Mucosa of descending colon (tissue), 3 donors: ENCODE measurements at places on chromosomes 6 and 20.

GRCh38 chr6:121959501-121959900 lies 440.0 kb upstream of the HSF2 start:
- no peak for DNase-seq

GRCh38 chr6:41098366-41098765 lies 25.6 kb downstream of the NFYA start:
- no peak for DNase-seq

GRCh38 chr6:98583506-98583905 lies 250.9 kb upstream of the POU3F2 start:
- no peak for DNase-seq

- no peak for DNase-seq
These were observed 468 bp upstream of the CMTR1 start for GRCh38 chr6:37432590-37432915.

GRCh38 chr6:167046861-167047495 lies 47.8 kb downstream of the CEP43 start:
- no peak for DNase-seq

- DNase-seq: no peak
These were observed 49.3 kb upstream of the AHI1 start for GRCh38 chr6:135546680-135547418.

- no peak for DNase-seq
These were observed 70.9 kb downstream of the UST start for GRCh38 chr6:148817689-148818088.

GRCh38 chr6:23875006-23875405 lies 251.0 kb upstream of the NRSN1 start:
- DNase-seq: no peak

- DNase-seq: no peak
These were observed 20.2 kb downstream of the MAP3K4 start for GRCh38 chr6:161011492-161012480.

DNA sequence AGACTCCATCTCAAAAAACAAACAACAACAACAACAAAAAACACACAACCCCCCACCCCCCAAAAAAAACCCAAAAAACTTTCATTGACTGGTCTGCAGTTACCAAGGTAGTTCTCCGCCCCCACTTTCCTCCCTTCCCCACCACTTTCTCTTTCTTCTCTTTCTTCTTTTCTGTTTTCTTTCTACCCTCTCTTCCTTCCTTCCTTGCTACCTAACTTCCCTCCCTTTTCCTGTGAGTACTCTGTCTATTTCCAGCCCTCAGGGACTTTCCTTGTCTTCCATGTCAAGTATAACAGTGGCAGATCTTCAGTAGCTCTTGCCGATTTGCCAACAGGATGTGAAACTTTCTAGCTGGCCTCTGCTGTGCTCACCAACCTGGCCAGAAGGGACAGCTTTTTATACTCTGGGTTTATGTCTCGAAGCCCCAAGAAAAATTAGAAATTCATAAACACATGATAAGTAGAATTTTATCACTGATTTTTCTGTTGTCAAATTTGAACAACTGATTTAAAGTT lies 399.5 kb downstream of the QKI start:
- no peak for DNase-seq

DNA sequence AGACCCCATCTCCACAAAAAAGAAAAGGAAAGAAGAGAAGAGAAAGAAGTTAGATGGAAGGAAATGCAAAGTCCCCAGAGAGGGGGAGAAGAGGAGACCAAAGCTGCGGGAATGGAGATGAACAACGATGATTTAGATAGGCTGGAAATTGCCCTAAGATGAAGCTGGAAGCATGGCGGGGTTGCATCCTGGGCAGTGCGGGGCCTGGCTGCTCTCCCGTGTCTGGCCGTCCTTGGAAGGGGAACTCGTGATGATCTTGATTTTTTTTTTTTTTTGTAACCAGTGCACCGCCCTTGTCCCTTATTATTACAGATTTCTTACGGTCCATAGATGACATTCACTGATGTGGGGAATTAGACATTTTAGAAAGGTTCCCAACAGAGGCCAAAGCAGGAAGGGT lies 276.5 kb downstream of the CDH4 start:
- no peak for DNase-seq

DNA sequence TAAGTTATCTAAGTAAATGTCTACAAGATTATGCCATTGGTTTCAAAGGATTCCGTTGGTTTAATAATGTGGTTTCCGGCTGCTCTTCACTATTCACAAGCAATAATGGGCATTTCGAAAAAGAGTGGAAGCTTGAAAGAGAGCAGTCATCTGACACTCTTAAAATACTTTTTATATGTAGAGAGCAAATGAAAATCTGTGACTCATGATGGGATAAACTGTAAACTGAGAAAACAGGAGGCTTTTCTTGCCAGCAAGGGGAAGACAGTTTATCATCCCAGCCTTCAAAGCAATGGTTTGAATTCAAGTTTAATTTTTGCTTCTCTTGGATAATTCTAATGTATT lies 145.7 kb downstream of the KHDC1L start:
- DNase-seq: no peak

DNA sequence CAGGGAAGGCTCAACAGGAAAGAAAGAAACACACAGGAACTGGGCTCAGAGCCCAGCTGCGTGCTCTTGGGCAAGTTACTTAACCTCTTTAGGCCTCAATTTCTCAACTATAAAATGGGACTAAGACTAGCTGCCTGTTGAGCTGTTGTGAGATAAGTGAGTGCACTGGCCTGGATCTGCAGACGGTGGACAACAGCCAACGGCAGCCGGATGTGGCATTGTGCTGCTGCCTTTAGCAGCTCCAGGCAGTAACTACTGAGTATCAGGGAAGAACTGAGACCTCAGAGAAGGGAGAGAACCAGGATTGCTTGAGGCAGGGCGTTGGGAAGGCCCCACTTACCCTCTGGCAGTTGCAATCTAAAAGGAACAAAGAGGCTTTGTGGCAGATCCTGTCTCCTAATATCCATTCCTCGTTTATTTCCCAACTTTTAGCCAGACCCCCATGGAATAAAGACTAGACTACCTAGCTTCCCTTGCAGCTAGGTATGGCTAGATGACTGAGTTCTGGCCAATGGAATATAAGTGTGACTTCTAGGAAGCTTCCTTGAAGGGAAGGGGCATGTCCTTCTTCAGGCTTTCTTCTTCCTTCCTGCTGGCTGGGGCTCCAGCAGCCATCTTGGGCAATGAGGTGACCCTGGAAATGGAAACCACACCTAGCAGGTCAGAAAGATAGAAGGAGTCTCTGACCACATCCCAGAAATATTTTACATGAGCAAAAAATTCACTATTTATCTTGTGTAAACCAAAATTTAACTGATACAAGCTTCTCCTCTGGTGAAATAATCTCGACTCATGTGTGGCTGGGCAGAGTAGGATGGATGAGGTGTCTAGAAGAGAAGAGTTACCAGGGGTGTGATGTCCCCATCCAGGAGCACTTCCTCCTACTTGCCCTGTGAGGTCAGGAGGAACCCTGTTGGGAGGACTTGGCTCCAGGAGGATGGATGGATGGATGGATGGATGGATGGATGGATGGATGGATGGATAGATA lies 67.6 kb downstream of the MRPL14 start:
- DNase-seq: no peak

- peak; percentile 59 for DNase-seq
These were observed 11.0 kb downstream of the POU3F2 start for GRCh38 chr6:98845211-98846020.

DNA sequence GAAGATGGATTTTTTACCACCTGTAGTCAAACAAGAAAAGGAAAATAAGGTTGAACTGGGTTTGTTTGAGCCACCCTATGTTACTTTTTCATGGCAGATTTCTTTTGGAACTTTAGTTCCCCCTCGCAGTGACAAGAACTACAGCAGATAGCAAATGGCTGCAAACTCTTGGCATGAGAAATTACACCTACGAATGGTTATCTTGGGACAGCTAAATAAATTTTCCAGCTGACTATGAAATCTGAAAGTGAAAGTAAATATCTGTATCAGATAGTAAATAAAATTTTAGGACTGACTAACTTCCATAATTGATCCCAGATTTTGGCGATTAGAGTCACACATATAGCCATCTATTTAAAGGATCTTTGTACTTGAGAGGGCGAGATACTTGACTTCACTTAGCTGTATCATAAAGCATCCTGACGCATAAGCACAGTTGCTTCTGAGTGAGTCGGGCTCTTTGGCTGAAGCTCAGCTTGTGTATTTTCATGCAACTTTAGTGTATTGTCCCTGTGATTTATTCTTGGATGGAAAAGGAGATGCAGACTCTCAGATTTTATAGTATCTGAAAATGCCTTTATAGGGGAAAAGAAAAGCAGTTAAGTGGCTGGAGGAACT lies 125.3 kb upstream of the B3GAT2 start:
- DNase-seq: no peak

- peak; percentile 4 for DNase-seq
These were observed 151.3 kb downstream of the DTNBP1 start for GRCh38 chr6:15511248-15512125.

- DNase-seq: no peak
These were observed 25.1 kb downstream of the FKBP5 start for GRCh38 chr6:35663447-35664235.

DNA sequence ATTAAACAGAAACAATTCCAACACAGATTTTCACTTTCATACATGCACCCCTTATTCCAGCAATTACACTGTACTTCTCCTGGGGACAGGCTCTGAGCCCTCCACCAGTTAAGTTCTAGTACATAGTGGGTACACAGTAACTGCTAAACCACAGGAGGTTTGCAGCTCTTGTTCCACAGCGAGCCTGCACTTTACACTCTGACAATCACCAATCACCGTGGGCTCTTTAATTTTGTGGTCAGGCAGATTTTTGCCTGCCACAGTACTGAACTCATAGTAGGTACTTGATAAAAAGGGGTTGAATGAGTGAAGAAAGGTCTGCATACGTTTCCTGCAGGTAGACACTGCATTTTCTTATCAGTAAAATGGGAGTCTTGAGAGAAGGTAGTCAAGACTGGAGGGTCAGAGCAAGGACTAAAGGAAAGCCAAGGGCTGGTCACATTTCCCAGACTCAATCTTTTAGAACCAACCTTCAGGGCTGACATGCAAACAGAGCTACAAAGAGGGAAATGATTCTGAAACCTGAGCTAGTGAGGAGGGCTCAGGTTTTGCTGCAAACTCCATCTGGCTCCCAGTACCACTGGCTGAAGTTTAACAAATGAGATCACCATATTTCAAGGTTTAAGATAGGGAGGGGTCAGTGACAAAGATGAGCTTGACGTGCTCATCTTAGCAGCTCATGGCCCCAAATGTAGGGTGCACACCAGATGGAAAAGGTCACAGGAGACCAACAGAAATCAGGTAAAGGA lies 404.6 kb downstream of the BTBD9 start:
- no peak for DNase-seq

DNA sequence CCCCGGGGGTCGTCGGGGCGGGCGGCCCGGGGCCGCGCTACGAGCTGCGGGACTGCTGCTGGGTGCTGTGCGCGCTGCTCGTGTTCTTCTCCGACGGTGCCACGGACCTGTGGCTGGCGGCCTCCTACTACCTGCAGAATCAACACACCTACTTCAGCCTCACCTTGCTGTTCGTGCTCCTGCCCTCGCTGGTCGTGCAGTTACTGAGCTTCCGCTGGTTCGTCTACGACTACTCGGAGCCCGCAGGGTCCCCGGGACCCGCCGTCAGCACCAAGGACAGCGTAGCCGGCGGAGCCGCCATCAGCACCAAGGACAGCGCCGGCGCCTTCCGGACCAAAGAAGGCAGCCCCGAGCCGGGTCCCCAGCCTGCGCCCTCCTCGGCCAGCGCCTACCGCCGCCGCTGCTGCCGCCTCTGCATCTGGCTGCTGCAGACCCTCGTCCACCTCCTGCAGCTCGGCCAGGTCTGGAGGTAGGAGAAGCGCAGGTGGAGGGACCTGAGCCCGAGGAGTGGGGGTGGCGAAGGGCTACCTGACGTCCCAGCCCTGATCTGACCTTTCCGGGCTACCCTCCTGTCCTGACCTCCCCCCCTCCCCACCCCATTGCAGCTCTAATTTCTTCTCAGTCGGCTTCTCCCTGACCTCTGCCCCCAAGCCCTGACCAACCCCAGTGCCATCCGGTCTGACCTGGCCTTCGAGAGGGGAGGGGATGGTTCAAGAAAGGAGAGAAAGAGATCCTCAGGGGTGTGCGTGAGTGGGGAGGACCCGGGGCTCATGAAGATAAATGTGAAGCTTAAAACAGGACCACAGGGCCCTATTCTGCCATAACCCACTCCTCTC lies 558 bp downstream of the XKR7 start:
- DNase-seq: peak; percentile 78

GRCh38 chr20:23680146-23680545 lies 8.7 kb downstream of the CST4 start:
- no peak for DNase-seq

DNA sequence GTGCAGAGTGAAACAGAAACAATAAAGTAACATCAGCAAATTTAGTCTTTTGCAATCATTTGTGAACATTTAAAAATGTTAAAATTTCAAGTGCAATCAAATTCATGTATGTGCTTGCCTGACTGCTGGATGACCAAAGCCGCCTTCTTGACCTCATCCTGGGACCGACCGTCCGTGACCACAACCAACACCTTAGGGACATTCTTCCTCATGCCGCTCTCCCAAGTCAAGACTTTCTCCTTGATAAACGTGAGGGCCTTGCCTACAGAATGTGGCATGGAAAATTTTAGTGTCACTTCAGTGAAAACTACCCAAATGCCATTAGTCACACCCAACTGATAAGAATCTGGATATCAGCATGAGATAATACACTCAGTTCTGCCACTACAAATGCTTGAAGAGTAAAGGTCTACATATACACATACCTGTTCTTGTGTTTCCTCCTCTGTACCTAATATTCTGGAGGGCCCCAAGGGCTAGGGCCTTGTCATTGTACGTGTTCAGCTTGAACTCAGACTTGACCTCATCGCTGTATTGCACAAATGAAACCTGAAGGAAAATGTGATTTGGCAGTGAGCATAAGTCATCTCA lies 86.8 kb downstream of the COL12A1 start:
- DNase-seq: no peak

DNA sequence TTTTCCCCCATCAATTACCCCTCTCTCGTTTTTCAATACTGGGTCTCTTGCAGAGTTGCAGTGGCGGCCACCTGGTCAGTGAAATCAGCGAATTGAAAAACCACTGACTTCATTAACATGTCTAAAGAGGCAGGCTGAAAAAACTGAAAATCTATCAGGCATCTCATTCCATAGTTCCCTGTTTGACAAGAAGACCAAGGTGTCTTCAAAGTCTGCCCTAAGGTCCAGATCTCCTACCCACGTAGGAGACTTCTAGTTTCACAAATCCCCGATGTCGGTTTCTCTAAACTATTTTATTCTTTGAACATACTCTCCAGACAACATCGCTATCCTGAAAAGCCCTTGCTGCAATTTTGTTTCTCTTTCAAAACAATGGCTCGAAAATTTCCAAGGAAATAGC lies 796 bp upstream of the TUBB start:
- DNase-seq: no peak
